ENCODE measurements at places on chromosomes 7 and 10. TPM values are rescaled to one million over a fixed set of nuclear protein-coding genes. Genes with fewer than 3 reads are reported as not detected.

SFRP4 gene
- not detected for total RNA-seq

SCART1 gene
- total RNA-seq, result 0.28 TPM

ACTR3C gene
- total RNA-seq, result 9.5 TPM

SPAG6 gene
- not detected for total RNA-seq

ABCB8 gene
- total RNA-seq, result 38.2 TPM

ZMIZ2 gene
- total RNA-seq, result 10.6 TPM

PAPOLB gene
- total RNA-seq, result 0.23 TPM

AGAP9 gene
- 2.2 TPM for total RNA-seq

TSC22D4 gene
- total RNA-seq, result 32.3 TPM

CALY gene
- total RNA-seq, result not detected

TLX1 gene
- total RNA-seq, result not detected

TFEC gene
- 2.0 TPM for total RNA-seq

CDH23 gene
- under 0.01 TPM for total RNA-seq

PLEKHA8 gene
- total RNA-seq, result 19.1 TPM

PLXNA4 gene
- 1.5 TPM for total RNA-seq

VSTM4 gene
- 1.0 TPM for total RNA-seq

ECD gene
- total RNA-seq, result 34.7 TPM

CTNNA3 gene
- total RNA-seq, result under 0.01 TPM

FKBP6 gene
- total RNA-seq, result not detected

PPP1R9A gene
- total RNA-seq, result 19.2 TPM

SPDYE6 gene
- total RNA-seq, result not detected

HOXA3 gene
- total RNA-seq, result 2.4 TPM

CDC14C gene
- total RNA-seq, result not detected

SFTPA1 gene
- not detected for total RNA-seq

FGL2 gene
- total RNA-seq, result 0.17 TPM

OR2A1 gene
- not detected for total RNA-seq

LGI1 gene
- not detected for total RNA-seq

SPAM1 gene
- total RNA-seq, result not detected

OLAH gene
- total RNA-seq, result 0.33 TPM
